ENCODE measurements at places on chromosomes 4 and X. TPM values are rescaled to one million over a fixed set of nuclear protein-coding genes. Genes with fewer than 3 reads are reported as not detected.

SULT1B1 gene
- total RNA-seq: 0.10 TPM

LRPAP1 gene
- 109 TPM for total RNA-seq

FABP2 gene
- not detected for total RNA-seq

CCKAR gene
- not detected for total RNA-seq

COL4A6 gene
- total RNA-seq: 2.4 TPM

CORIN gene
- 3.5 TPM for total RNA-seq

TMSB15A gene
- total RNA-seq: 17.0 TPM

TLR1 gene
- total RNA-seq: 1.4 TPM

MAGED4 gene
- total RNA-seq: not detected

PTCHD1 gene
- not detected for total RNA-seq

PABPC5 gene
- total RNA-seq: not detected

FRMD7 gene
- total RNA-seq: not detected

ARL9 gene
- not detected for total RNA-seq

TCP11X2 gene
- not detected for total RNA-seq

RHOXF2 gene
- total RNA-seq: 0.12 TPM

P2RY4 gene
- total RNA-seq: not detected

NKAP gene
- 9.3 TPM for total RNA-seq

PAGE2B gene
- total RNA-seq: not detected

FGF13 gene
- 0.02 TPM for total RNA-seq

USP51 gene
- not detected for total RNA-seq

MTMR8 gene
- 1.1 TPM for total RNA-seq

TMEM185A gene
- total RNA-seq: 15.2 TPM

PPP2R2C gene
- total RNA-seq: 32.9 TPM

VEGFD gene
- total RNA-seq: 0.37 TPM

ADRA2C gene
- 28.1 TPM for total RNA-seq

PROM1 gene
- total RNA-seq: 17.7 TPM

DCLK2 gene
- 2.7 TPM for total RNA-seq

SYNPO2 gene
- total RNA-seq: 0.93 TPM

CFAP47 gene
- not detected for total RNA-seq

JADE1 gene
- total RNA-seq: 26.5 TPM

IL1RAPL1 gene
- 2.8 TPM for total RNA-seq

FGF2 gene
- 3.8 TPM for total RNA-seq

SCD5 gene
- total RNA-seq: 21.7 TPM

WNK3 gene
- 0.05 TPM for total RNA-seq

CNKSR2 gene
- not detected for total RNA-seq

PGAM4 gene
- total RNA-seq: not detected

All from HCT116 (cell line).